ENCODE measurements at places on chromosomes 4 and X.
A peak's percentile ranks its signal among the peaks of the same experiment; 100 is the strongest.

DNA sequence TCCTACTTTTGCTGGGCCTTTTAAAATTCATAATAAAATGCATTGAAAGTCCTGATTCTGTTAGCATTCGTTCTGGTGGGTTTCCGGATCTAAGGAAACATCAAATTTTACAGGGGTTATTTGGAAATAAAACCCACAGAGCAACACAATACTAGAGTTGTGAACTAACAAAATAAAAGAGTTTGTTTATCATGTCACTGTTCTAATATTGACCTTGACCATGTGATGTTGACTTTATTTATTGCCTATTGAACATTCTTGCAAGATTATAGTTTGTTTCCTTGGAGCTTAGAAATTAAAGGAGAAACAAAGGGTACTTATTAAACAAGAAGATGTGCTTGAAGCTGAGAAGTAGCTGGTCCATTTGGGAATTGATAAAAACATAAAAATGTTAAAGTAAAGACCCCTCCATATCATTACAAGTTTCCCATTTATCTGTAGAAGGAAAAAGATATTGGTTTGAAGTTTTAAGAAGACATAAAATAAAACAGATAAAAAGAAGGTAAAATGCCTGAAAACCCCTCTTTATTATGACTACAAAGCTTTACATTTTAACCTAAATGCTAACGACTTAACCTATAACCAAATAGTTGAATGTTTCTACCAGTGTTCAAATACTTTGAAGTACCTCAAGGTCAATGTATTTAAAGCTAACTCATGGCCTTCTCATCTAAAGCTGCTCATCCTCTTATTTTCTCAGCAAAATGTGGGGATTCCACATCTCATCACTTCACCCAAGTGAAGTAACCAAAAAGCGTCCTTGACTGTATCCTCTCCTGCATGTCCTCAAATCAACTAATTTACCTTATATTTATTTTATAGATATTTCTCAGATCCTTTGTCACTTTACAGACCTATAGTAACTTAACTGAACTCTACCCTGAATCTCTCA lies 179.6 kb downstream of the GASK1B start:
- no peak for DNase-seq

- DNase-seq: no peak
Observed at GRCh38 chr4:117700111-117700892, 334.0 kb upstream of the NDST3 start.

DNA sequence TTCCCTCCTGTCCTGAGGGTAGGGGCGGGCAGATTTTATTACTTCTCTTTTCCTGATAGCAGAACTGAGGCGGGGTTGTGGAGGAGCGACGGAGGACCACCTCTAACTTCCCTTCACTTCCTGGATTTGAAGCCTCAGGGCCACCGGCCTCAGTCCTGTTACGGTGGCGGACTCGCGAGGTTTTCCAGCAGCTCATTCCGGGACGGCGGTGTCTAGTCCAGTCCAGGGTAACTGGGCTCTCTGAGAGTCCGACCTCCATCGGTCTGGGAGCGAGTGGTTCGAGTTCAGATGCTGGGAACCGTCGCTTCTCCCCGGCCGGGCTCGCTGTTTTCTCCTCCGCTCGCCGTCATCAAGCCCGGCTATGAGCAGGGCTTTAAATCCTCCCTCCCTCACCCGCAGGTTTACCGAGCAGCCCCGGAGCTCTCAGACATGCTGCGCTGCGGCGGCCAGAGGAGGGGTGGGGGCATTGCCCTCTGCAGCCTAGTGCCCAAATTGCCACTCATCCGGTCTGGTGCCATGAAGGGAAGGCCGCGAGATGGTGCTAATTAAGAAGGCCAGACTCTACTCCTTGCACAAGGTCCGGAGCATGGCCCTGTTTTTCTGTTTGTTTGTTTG lies 23.3 kb downstream of the HAND2 start:
- no peak for DNase-seq

- DNase-seq: no peak
Observed at GRCh38 chr4:61555789-61556188, 355.7 kb downstream of the ADGRL3 start.

DNA sequence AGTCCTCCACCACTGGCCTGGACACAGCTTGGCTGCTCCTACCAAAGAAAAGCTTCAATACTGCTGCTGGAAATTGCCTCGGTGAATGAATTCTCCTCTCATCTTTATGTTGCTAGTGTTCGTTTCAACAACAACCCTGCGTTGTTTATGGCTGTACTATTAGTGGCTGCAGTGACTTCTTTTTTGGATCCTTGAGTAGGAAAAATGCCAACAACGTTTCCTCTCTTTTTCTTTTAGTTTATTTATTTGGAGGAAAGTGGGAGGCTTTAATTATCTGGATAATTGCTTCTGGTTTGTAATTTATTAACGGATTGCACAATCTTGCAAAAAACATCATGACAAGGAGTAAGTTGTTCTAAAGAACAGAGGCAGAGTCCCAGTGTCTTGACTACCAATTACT lies 464.1 kb upstream of the TRAM1L1 start:
- no peak for DNase-seq

GRCh38 chrX:11180571-11180970 lies 69.4 kb downstream of the HCCS start:
- DNase-seq: peak; percentile 3

- DNase-seq: no peak
Observed at GRCh38 chrX:106278951-106279350, 110.8 kb downstream of the PWWP3B start.

- no peak for DNase-seq
Observed at GRCh38 chr4:166459621-166460020, 586.6 kb downstream of the TLL1 start.
